ENCODE measurements at places on chromosomes 5 and 9.

DNA sequence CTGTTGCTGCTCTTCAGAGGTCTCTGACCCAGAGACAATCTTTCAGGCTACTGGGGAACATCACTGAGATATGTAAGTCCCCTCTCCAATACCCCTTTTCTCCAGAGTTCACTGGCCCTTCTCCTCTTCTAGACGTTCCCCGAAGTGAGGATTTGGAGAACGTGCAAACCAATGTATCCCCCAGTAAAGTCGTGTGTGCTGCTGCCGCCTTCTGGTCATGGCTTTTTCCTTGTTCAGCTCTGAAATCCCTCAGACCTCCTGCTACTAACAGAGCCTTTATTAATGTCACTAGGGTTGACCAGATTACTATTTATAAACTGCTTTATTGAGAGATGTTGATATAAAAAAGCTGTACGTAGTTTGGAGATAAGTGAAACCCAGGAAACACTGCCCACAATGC lies 1028.6 kb downstream of the CDH9 start:
- DNase-seq: peak; percentile 22

GRCh38 chr5:101590384-101590783 lies 687.3 kb upstream of the ST8SIA4 start:
- DNase-seq: no peak

GRCh38 chr5:36244076-36244475 lies 2.4 kb upstream of the NADK2 start:
- DNase-seq: no peak

DNA sequence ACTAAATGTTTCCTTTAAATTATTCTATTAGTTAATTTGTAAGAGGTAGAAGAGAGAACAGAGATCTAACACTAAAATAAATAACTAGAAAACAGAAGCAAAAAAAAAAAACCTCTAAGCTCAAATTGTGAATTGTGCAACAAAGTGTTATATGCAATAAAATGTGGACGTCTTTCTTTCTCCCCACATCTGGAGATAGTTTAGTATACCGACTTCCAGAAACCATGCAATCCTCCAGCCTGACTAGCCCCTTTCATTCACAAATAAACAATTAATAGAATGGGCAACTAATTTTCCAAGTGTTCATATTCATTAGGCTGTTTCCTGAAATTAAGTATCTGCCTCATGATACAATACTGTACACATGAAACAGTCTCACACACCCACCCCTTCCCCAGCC lies 258.5 kb downstream of the BNC2 start:
- DNase-seq: no peak

GRCh38 chr5:395156-395920 lies 47.6 kb upstream of the EXOC3 start:
- DNase-seq: no peak

GRCh38 chr5:171453056-171453725 lies 33.7 kb downstream of the FGF18 start:
- no peak for DNase-seq

DNA sequence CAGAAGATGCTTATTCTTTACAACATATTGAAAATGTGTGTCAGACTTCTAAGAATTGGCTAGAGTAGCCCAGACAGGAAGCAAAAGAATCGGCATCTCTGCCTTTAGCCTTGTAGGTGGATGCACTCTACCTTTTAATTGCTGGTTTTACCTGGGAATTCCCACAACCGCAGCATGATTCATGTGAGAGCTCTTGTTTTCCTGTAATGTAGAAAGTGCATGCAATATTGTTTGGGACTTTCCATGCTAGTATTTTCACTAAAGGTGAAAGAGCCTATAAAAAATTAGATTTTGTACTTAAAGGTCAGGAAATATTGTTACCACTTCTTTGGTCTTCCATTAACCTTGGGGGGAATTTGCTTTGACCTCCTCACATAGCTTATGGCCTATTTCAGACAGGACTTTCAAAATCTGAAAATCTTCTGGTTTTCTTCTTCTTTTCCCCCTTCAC lies 89.8 kb downstream of the NTRK2 start:
- DNase-seq: no peak

GRCh38 chr5:74632947-74633356 lies 7.6 kb downstream of the ENC1 start:
- DNase-seq: no peak

DNA sequence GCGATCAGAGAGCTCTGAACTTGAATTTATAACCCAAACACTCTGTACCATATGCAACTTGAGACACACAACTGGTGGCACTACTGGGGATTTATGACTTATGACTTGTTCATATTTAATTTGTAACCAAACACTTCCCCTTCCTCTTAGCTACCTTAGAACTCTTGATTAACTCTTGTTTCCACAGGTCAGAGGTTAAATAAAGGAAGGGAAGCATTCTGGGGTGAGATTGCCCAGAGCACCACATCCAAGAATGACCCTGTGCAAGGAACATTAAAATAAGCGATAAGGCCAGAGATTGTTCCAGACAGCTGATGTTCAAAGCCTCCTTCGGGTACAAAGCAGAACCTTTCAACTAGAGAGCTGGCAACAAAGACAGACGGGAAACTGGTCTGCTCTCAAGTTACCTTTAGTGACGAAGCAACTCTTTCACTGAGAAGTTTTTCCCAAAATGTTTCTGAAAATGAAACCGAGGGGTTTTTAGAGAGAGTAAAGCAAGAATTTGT lies 242.6 kb downstream of the DENND1A start:
- no peak for DNase-seq

GRCh38 chr9:115333277-115334070 lies 215.5 kb upstream of the TNC start:
- DNase-seq: no peak

- DNase-seq: no peak
Observed at GRCh38 chr5:10655972-10656830, 92.3 kb downstream of the ANKRD33B start.

GRCh38 chr5:6046296-6046967 lies 331.9 kb downstream of the MED10 start:
- no peak for DNase-seq
